ENCODE measurements at places on chromosomes 13 and 19.
A peak's percentile ranks its signal among the peaks of the same experiment; 100 is the strongest.

GRCh38 chr13:112619730-112620631, 32.0 kb upstream of the TUBGCP3 start:
- DNase-seq = peak; percentile 95

- DNase-seq = no peak
These were observed 1.6 kb downstream of the HCN2 start for GRCh38 chr19:591099-591958.

DNA sequence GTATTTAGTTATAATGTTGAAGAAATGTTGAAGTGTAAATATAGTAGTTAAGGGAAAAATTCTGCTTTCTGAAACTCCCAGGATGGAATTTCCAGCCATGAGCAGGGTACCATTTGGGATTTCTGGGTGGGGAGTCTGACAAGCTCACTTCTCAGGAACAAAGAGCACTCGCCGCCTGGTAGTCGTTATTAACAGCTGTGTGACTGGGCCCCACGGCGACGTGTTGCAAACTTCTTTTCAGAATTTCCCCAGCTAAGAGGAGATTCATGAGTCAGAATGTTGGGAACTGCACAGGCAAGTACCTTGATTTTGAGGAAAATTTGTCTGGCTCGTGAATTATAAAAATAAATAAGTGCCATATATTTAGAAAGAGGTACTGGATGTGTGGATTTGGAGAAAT, 103.7 kb downstream of the LACC1 start:
- no peak for DNase-seq

- DNase-seq = no peak
These were observed 43.3 kb downstream of the VWA8 start for GRCh38 chr13:41917641-41918040.

DNA sequence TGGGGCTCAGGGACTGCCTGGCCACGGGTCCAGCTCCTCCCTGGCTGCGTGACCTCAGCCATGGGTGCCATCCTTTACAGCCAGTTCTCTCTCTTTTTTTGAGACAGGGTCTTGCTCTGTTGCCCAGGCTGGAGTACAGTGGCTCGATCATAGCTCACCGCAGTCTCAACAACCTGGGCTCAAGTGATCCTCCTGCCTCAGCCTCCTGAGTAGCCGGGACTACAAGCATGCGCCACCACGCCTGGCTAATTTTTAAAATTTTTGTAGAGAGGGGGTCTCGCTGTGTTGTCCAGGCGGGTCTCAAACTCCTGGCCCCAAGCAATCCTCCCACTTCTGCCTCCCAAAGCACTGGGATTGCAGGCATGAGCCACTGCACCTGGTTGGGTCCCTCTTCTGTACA, 75.4 kb downstream of the PTPRS start:
- no peak for DNase-seq

DNA sequence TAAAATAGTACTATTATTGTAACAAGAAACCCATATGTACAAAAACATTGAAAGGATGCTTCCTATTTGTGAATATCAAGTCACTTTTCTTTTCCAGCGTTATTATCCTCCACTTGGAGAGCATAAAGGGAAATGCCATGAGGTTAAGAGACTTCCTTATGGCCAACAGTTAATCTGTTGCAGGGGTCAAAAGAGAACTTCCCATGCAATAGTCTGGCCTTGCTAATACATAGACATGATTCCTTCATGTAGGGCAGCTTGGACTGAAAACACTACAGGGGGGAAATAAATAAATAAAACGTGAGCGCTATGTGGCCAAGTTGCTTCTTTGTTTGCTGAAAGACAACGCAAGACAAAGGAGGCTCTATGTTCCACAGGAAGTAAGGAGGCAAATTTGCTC, 269.1 kb upstream of the EDNRB start:
- no peak for DNase-seq

GRCh38 chr13:95624020-95624419, 20.5 kb downstream of the DZIP1 start:
- DNase-seq = no peak

DNA sequence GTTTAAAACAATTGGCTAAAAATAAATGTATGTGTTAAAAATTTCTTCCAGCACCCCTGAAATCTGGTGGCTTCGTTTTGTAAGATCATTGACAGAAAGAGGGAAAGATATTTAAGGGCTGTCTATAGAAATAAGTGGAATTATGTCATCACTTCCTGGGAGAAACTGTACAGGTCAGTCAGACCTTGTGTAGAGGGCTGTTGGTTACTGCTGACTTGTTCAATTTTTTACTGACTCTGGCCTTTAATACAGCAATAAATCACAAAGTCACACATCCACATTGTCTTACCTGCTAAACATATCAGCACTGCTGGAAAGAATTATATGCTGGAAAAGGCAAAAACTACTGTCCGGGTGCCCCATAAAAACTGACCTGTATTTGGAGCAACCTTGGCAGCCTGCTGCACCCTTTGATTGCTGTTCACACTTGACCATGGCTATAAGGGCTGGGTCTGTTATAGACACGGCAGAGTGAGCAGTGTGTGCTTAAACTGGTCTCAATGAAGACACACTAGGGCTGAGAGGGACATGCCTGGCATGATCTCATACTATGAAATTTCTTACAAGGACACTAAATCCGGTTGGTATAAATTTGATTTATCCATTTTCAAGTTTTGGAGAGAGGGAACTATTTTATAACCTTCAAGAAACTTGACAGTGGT, 162.1 kb downstream of the NHLRC3 start:
- DNase-seq = no peak

DNA sequence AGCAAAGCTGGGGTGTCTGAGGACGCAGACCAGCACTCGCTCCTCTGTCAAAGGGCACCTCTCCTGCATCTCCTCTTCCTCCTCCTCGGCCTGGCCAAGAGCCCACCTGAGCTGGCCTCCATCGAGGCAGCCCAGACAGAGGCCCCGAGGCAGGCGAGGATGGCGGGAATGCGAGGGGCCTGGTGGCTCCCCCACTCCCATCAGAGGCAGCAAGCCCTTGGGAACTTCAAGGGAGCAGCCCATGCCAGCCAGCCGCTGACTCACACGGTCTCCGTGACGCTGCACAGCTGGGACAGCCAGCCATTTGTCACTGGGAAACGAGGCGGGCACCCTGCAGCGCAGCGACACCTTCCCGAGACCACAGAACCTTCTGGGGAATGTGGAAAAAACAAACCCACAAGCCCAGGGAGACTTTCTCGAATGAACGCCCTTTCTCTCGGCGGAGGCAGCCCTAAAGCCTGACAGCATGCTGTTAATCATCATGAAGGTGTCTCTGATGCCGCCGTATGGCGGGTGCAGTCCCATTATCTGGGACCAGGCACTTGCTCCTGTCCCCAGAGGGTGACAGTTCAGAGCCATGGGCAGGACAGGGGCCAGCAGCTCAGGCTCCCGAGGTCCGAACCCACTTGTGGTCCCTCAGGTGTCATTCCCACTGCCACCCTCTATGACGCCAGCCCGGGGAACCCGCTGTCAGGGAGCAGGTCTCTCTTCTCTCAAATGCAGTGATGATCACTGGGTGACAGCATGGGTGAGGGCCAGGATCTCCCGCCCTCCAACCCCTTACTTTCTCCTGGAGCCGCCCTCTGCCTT, 53.0 kb downstream of the PEPD start:
- DNase-seq = no peak

DNA sequence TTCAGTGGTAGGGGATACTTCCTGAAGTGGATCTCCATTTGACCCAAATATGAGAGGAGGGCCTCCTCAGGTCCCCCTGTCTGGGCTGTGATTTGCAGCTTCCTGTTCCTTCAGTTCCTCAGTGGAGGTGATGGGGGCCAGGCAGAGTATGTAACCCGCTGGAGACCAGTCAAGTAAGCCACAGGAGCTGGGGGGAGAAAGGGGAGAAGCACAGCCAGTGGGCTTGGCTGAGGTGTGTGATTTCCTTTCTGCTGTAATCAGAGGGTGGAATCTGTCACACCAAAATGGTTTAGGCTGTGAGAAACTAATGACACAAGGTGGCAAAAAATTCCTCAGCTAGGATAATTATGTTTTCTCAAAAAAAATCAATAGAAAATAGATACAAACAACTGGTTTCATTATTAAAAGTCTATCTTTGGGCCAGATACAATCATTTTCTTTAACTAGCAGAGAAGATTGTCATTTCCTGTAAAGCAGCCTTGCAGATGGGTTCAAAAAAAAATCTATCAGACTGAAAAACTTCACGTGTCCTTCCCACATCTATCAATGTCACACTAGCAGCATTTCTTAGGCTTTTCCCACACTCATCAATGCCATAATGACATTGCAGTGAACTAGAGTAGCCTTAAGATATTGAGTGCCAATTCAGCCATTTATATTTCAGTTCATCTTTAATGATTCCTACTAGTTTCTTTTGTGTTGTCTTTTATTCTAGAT, 1660.3 kb downstream of the EFNB2 start:
- DNase-seq = no peak

DNA sequence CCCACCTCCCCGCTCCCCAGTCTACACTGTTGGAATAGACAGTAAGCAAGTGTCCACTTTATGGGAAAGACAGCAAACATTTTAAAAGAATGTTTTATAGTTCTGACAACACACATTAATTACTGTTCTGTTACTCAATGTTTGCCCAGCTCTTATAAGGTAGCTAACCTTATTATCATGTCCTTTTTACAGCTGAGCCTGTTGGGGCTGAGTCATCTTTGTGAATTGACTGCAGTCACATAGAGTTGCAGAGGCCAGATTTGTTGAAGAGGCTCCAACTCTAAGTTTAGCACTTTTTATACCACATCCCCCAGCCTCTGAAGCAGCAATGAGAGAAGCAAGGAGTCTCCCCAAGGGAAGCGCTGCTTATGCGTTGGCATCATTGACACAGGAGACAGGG, 76.2 kb downstream of the C13orf42 start:
- no peak for DNase-seq

DNA sequence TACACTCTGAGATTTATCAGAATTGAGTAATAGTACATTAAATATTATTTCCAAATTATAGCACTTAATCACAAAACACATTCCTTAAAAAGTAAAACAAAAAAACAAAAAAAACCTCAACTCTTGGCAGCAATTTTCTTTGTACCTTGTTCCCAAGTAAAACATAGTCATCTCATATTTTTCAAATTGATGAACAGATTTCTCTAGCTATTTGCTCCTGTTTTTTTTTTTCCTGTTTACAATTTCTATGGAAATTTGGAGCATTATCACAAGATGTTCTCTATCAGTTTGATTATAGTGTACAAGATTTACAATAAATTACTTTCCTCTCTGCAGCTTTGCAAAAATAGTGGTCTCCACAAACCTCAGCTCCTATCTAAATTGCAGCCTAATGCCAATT, 25.0 kb downstream of the RFC3 start:
- no peak for DNase-seq

GRCh38 chr13:38350114-38350617, 515 bp downstream of the UFM1 start:
- no peak for DNase-seq

- DNase-seq = no peak
These were observed 4.9 kb downstream of the DIRAS1 start for GRCh38 chr19:2716275-2716650.

DNA sequence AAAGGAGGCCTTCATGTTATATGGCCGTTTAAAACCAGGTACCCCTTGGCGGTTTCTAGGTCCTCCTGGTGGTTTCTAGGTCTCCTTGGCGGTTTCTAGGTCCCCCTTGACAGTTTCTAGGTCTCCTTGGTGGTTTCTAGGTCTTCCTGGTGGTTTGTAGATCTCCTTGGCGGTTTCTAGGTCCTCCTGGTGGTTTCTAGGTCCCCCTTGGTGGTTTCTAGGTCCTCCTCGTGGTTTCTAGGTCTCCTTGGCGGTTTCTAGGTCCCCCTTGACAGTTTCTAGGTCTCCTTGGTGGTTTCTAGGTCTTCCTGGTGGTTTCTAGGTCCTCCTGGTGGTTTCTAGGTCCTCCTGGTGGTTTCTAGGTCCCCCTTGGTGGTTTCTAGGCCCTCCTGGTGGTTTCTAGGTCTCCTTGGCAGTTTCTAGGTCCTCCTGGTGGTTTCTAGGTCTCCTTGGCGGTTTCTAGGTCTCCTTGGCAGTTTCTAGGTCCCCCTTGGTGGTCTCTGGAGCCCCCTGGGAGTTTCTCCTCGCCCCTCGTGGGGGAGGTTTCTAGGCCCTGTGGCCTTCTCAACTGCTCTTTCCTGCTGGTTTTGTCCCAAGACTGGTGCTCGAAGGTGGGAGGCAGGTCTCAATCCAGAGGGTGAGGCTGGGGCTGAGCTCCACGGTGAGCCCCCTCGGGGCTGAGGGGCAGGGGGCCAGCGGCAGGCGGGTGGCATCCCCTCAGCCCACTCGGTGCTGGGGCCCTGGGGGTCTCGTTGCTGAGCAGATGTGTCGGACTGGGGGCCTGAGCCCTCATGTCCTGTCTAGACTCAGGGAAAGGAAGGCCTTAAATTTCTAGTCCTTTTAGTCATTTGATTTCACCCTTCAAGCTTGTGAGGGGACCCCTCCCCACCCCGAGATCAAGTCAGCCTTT, 8.0 kb downstream of the HCN2 start:
- DNase-seq = no peak

DNA sequence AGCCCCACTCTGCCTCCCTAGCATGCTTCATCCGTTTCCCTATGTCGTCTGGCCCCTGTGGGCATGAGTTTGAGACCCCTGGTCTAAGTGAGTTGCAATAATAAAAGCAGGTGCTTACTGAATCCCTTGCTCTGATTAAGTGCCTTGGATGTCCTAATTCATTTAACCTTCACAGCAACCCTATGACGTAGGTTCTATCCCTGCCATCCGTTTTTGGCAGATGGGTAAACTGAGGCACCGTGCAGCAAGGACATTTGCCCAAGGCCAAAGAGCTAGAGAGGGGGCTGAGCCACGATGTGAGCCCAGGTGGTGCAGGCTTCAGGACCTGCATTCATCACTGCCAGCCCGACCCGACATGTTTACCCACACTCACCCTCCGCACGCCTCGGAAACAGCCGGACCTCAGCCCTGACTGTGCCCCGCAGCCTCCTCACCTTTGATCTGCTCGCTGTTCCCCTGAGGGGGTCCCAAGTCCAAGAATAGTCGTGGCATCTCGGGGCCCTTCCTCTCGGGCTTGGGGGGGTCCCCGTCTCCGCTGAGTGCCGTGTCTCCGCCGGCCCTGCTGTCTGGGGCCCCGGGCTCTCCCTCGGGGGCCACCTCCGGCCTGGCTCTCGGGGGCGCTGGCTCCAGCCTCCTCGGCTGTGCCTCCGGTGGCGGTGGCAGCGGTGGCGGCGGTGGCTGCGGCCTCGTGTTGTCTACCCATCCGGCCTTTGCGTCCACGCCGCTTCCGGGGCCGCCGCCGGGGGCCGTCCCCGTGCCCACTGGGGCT, 14.5 kb downstream of the LMTK3 start:
- DNase-seq = no peak

- DNase-seq = no peak
These were observed 2.3 kb downstream of the ADGRE2 start for GRCh38 chr19:14775869-14776586.

DNA sequence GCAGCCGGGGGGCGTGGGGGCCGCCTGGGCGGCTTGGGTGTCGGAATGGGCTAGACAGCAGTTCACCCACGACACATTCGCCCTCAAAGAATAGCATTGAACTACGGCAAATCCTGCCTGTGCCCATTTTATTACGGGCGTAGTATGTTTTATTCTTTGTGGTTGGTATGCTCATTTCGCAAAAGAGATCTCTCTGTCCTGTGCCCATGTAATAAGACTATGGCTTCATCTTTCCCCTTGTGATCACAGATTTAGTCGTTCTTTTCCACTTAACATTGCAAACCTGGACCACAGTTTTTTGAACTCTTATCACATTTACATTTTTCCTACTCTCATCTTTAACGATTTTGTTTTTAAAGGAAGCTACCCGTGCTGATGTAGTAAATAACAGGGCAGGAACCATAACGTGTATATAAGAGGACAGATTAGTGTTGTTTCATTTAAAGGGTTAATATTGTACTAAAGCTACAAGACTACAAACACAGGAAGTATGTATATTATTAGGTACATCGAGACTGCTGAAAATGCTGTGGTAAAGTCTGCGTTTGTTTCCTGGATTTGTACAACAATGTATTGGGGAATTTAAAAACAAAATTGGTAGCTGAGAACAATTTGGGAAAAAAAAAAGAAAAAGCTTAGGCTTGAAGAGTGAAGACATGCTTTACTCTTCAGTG, 3.2 kb upstream of the MYCBP2 start:
- no peak for DNase-seq

Measured in NCI-H187 treated with DMSO at 0.1 percent for 48 hours (cell line).